ENCODE measurements at places on chromosomes 2 and 18.

- DNase-seq, result peak; percentile 54
Measured at GRCh38 chr2:232525791-232526371, at the start of gene CHRND. Gene CHRND, plus strand, starts transcription at chr2:232526160. Its CDS starts 56 bp downstream, at chr2:232526216.

DNA sequence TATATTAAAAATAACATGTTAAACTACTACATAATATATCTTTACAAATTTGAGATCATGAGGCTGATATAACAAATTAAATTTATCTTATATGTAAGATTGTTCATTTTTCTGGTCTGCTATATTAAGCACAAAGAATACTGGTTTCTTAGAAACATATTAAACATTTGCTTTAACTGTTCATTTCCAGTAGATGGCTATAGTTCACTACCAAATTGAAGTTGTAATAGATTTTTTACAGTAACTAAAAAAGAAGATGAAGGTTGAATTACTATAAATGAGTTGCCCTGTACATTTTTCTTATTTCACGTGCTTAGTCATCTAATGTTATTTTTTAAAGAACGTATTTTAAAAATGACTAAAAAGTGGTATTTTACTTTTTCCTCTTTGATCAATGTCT, 57.0 kb downstream of the ZNF407 start:
- DNase-seq, result peak; percentile 16

GRCh38 chr2:74029714-74030397, 45.1 kb downstream of the TET3 start:
- DNase-seq, result no peak

DNA sequence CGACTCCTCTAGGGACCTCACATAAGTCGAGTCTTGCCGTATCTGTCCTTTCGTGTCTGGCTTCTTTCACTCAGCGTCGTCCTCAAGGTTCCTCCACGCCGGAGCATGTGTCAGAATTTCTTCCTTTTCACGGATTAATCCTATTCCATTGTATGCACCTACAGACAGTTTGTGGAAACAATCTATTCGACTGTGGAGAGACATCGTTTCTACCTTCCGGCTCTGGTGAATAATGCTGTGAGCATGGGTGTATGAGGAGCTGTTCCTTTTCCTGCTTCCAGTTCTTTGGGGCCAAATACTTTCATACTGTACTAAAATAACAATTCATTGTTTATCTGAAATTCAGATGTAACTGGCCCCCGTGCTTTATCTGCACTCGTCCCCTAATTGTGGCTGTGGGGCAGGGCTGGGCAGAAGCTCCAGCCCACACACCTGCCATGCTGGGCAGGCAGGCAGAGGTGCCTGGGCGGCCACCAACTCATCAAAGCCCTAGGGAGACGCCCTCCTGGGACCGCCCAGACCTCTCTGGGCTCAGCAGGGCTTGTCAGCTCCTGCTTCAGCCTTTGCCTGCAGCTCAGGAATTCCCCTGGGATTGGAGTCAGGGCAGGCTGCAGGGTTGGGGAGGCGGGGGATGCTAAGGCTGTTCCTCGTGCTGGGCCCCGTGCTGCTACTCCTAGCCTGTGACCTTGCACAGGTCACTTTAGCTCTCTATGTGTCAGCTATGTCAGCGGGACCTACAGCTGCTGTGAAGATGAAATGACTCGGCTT, 14.5 kb downstream of the GPC1 start:
- DNase-seq, result no peak

DNA sequence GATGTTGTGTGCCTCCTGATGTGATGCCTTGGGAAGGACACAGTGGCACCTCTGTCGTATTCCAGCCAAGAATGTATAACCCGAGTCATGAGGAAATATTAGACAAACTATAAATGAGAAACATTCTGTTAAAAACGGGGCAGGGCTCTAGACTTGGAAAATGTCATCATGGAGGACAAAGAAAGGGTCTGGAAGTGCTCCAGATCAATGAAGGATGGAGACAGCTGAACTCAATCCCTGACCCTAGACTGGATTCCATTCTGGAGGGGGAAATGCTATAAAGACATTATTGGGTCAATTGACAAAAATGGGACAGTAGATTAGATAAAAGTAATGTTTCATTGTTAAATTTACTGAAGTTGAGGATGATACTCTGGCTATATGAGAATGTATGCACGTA, 92.1 kb downstream of the SLC4A3 start:
- no peak for DNase-seq

- no peak for DNase-seq
Measured at GRCh38 chr2:667332-667999, 9.7 kb downstream of the TMEM18 start.

GRCh38 chr2:63424329-63425078, 163.8 kb downstream of the WDPCP start:
- DNase-seq, result no peak

GRCh38 chr2:221286406-221286805, 285.7 kb downstream of the EPHA4 start:
- no peak for DNase-seq

GRCh38 chr2:204026294-204026693, 89.7 kb downstream of the ICOS start:
- no peak for DNase-seq

GRCh38 chr2:239144713-239144999, 256.2 kb downstream of the HDAC4 start:
- DNase-seq, result no peak

DNA sequence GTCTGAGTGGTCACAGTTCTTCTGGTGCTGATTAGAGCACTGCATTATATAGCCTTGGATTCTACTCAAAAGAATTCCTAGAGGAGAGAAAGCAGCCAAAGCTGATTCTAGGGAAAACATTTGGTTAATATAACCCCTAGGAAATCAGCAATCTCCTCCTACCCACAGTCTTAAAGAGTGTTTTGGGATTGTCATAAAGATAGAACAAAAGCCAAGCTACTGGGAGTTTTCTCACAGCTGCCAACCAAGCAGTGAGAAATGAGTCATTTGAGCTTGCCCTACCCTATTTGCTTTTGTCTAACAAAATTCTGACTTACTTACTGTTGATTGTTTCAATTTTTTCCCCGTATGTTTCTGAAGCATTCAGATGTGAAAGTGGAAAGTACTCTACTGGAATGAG, 469.3 kb downstream of the PLCL1 start:
- no peak for DNase-seq

DNA sequence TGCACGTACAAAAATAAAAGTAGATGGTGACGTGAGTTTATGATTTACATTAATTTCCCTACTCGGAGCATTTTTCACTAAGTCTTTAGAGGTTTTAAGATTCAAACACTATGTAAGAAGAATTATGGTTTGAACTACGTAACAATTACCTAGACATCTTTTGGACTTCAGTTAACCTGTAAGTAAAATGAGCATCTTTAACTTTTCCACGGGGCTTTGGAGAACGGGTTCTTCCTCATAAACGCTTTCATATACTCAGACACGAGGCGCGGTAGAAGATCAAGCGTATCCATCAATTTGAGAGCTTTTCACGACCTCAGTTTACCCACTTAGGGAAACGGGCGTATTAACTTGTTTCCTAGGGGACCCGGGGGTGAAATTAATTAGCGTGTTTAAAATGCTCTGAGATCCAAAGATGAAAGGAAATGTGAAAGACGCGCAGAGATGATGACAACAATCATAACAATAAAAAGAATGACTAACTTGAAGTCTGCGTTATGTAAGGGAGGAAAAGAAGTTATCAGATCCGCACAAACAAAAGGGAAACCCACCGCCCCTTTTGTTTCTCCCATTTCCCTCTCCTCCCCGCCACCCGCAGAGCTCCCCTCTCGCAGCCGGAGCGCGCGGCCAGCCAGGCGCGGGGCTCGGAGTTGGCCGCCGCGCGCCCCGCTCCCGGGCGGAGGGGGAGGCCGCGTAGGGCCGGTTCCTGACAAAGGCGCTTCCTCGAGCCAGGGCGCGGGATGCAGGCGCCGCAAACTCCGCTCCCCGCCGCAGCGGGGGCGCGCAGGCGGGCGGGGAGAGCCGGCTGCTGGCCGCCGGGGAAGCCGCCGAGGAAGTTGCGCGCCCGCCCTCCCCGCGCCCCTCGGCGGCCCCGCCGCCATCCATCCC, 807 bp downstream of the PELI1 start:
- peak; percentile 51 for DNase-seq

GRCh38 chr18:79123948-79124347, 54.8 kb downstream of the ATP9B start:
- no peak for DNase-seq

GRCh38 chr2:177195194-177195593, 17.4 kb upstream of the HNRNPA3 start:
- no peak for DNase-seq
